ENCODE measurements at places on chromosomes 5 and 9.

DNA sequence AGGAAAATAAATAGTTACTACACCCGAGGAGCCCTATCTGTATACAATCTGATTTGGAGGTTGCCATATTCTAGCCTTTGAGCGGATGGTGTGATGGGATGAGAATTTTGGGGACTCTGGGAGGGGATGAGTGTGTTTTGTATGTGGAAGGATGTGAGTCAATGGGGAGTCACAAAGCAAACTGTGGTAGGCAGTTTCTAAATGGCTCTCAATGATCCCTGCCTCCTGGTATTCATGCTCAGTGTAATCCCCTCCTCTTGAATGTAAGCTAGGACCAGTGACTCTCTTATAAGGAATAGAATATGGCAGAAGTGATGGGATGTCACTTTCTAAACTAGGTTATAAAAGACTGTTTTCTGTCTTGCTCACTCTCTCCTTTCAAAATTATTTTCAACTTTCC lies 205.7 kb upstream of the RIOK2 start:
- DNase-seq, result no peak

DNA sequence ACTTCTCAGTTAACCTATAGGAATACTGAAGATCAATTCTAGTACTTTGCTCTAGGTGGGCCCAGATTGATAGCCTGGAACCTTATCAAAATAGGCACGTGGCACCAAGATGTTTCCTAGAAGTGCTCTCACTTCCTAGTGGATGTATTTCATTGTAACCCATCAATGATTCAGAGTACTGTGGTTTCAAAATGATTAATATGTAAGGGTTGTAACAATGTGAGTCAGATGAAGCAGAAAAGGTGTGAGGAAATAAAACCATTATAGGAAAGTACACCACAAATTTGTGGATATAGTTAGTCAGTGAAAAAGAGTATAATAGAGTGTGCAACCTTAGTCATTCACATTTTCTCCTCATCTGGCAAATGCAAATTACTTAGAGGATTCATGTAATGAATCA lies 177.3 kb upstream of the FST start:
- no peak for DNase-seq

GRCh38 chr9:126692041-126692758 lies 78.5 kb downstream of the LMX1B start:
- no peak for DNase-seq

DNA sequence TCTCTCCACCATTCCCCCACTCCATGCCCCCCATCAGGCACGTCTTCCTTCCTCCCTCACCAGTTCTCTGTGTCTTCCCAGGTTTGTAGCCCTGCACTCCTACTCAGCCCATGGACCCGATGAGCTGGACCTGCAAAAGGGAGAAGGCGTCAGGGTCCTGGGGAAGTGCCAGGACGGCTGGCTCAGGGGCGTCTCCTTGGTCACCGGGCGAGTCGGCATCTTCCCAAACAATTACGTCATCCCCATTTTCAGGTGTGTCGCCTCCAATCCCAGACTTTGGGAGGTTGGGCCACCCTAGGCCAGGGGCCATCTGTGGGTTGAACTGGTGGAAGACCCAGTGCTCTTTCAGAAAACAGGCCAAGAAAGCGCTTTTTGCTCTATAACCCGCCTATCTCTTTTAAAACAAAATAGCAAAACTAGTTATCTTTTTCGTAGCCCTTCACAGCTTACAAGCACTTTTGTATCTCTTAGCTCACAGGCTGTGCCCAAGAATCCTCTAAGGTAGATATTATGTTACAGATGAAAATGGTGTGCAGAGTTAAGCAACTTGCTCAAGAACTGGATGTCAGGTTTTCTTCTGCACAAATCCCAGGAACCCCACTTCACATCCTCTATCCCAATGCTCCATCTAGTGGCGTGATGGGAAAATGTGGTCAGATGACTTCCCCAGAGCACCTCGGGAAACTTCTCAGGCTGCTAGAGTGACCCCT lies 56.2 kb downstream of the PLAC8L1 start:
- no peak for DNase-seq

DNA sequence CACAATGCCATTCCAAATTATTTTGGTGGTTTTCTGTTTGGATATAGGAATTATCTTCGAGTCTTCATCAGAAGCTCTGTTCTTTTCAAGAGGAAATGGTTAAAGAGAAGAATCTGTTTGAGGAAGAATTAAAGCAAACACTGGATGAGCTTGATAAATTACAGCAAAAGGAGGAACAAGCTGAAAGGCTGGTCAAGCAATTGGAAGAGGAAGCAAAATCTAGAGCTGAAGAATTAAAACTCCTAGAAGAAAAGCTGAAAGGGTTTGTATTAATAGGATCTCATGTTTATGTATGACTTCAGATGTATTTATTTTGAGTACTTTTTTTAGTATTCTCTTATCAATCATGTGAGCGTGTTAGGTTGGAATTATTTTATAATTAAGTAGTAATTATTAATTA lies 15.0 kb downstream of the HMMR start:
- DNase-seq, result no peak

GRCh38 chr9:72046630-72047456 lies 13.6 kb downstream of the C9orf57 start:
- no peak for DNase-seq

DNA sequence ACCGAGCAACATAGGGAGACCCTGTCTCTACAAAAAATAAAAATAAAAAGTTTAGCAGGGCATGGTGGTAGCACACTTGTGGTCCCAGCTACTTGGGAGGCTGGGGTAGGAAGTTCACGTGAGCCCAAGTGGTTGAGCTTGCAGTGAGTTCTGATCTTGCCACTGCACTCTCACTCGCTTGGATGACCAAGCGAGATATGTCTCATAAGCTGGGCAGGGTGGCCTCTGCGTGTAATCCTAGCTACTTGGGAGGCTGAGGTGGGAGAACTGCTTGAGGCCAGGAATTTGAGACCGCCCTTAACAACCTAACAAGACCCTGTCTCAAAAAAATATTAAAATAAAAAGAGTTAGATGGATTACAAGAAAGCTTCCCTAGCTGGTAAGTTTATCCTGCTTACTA lies 32.5 kb downstream of the RASA1 start:
- no peak for DNase-seq

GRCh38 chr5:149636861-149637246 lies 55.6 kb downstream of the ARHGEF37 start:
- peak; percentile 57 for DNase-seq

- DNase-seq, result no peak
Measured at GRCh38 chr9:34686231-34686630, 4.8 kb downstream of the CCL19 start.

- DNase-seq, result no peak
Measured at GRCh38 chr9:110714314-110714713, 45.7 kb downstream of the MUSK start.

GRCh38 chr5:153470736-153471135 lies 19.7 kb upstream of the GRIA1 start:
- DNase-seq, result no peak

DNA sequence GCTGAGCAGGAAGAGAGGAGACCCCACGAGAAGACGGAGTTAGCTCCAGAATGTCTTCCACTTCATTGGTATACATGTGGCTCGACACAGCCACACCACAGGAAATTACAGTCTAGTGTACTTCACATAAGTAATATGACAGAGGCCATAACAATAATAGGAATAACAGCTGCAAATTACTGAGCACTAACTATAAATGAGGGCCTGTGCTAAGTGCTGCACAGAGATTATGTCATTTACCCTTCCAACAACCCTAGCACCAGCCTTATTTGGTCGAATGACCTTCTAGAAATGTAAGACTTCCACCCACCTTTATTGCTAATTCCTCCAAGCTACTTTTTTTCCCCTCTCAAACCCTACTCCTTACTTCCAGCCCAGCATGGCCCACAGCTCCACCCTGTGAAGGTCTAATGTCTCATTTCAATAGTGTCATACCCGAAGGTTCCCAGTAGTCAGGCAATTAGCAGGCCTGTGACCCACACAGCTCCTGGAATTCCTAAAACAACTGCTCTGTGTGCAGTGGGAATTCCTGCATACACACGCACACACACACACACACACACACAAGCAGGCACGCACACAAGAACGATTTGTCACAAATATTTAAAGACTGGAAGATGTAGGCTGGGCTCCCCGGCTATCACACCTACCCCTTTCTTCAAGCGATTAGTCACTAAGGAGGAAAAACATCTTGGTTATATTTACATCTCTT lies 134.5 kb downstream of the FRMD3 start:
- DNase-seq, result no peak

- no peak for DNase-seq
Measured at GRCh38 chr9:137802021-137802420, 75.6 kb upstream of the CACNA1B start.

DNA sequence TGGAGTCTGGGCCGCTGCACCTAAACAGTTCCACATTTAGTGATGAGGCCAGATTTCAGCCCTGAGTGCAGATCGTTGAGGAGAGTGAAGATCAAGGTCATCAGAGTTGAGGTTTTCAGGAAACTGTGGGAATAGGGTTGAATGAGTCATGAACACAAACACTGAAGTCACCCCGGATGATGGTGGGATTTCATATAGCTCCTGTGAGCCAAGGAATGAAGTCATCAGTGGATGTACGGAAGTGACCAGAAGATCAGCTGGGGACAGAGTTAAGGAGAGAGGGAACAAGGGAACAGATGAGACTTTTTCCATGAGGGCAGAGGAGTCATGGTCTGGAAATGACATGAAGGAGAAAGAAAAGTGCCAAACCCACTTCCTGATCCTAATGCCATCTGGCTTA lies 36.5 kb downstream of the PALM2AKAP2 start:
- no peak for DNase-seq

GRCh38 chr9:7392148-7392547 lies 407.4 kb downstream of the DMAC1 start:
- DNase-seq, result no peak

GRCh38 chr9:127445851-127446712 lies 5.1 kb downstream of the RPL12 start:
- no peak for DNase-seq

DNA sequence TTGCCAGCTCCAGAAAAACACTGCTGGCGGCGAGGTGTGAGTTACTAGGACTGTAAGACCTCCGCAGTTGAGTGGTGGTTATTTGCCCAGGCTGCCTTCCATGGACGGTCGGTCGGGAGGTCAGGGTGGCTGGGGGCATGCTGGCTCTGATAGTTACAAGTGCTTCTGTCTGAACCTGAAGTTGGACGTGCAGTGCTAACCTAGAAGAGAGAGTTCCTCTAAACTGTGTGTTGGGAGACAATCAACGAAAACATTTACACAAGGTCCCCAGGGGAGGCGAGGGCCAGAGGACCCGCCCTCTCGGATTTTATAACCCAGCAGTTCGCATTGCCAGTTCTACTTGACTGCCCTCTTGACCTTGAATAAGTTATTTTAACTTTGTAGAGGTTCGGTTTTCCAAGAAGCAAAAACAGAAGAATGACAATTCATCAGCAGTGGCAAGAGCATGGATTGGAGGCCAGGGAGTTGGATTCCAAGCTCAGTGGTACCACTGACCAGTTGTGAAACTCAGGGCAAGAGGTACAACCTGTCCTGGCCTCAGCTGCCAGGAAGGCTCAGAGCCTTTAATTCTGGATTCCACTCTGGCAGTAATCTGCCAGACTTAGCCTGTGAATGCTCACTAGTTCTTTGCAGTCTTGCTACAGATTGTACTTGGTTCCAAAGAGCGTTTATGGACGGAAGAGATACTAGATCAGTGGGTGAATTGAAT lies 28.7 kb upstream of the PDE8B start:
- no peak for DNase-seq

All from iPS DF 6.9 (cell line).